ENCODE measurements at places on chromosomes 3 and 15.

DNA sequence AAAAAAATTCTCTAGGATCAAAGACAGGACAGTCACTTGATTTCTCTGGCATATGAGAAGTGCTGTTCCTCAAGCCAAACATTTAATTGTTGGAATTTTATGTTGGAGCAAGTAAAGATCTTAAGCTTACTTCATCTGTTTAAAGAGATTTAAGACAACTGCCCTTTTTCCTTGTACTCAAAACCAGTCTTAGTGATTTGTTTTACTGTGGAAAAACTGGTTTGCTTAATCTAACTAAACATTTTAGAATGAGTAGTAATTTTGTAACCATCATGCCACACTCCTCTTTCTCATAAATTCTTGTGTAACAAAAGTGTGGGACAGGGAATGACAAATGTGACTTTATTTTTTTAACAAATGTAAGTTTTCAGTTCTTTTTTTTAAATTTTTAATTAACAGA is 18.4 kb downstream of the PRKCI start:
- no peak for DNase-seq

GRCh38 chr3:14757153-14757700 is 61.5 kb upstream of the FGD5 start:
- no peak for DNase-seq

- no peak for DNase-seq
Measured at GRCh38 chr3:102756706-102757105, 321.9 kb downstream of the ZPLD1 start.

- no peak for DNase-seq
Measured at GRCh38 chr3:125055331-125055912, 375 bp downstream of the HEG1 start.

- DNase-seq = no peak
Measured at GRCh38 chr3:64441861-64442260, 216.6 kb upstream of the PRICKLE2 start.

Measured in cerebellar nuclear complex (tissue), 1 donor.